Stimulated activated CD8-positive, alpha-beta memory T cell treated with anti-CD3 and anti-CD28 coated beads, Interleukin-4, amount 100 ng/mL, for 4 hours (primary cell): ENCODE measurements at places on chromosomes 4 and X.

DNA sequence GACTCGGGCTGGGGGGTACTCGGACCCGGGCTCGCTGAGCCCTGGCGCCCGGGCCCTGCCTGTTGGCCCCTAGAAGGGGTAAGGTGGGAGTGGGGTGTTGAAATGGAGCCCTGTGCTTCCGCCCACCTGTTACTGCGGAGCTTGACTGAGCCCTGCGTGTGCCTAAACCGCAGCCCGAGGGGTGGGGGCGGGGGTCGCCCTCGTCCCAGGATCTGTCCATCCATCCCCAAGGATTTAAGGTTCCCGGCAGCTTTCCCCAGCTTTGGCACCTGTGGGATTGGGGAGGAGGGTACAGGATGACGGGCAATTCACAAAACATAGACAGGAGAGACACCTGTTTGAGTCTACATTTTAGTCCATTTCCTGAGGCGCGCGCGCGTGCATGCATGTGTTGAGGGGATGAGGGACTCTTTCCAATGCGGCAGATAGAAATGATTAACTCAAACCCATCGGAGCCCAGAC lies 779 bp downstream of the GABRQ start:
- DNase-seq: no peak

- no peak for DNase-seq
Observed at GRCh38 chr4:14294611-14295010, 667.1 kb upstream of the BOD1L1 start.

GRCh38 chrX:13101441-13102139 lies 57.2 kb upstream of the FAM9C start:
- DNase-seq: no peak

GRCh38 chrX:75301060-75301459 lies 27.2 kb downstream of the UPRT start:
- no peak for DNase-seq

GRCh38 chrX:67777148-67777547 lies 233.3 kb downstream of the AR start:
- DNase-seq: no peak

GRCh38 chrX:6941041-6941440 lies 206.5 kb upstream of the STS start:
- DNase-seq: no peak
